ENCODE measurements at places on chromosomes 6 and 20. TPM values are rescaled to one million over a fixed set of nuclear protein-coding genes. Genes with fewer than 3 reads are reported as not detected.
A peak's percentile ranks its signal among the peaks of the same experiment; 100 is the strongest.

GRCh38 chr6:33075568-33076405, at the start of gene HLA-DPB1:
Gene HLA-DPB1, plus strand, starts transcription at chr6:33075990. Its CDS starts 52 bp downstream, at chr6:33076042.
- DNase-seq = peak; percentile 87

GRCh38 chr6:152954443-152954842, 28.4 kb downstream of the FBXO5 start:
- DNase-seq = no peak

- no peak for DNase-seq
Measured at GRCh38 chr20:58906894-58907293, 54.4 kb downstream of the GNAS start.

GRCh38 chr20:64106981-64107735, at the start of gene NPBWR2:
Gene NPBWR2, minus strand, starts transcription at chr20:64107565. Its CDS starts 734 bp downstream, at chr20:64106831.
- peak; percentile 33 for DNase-seq

The ARMH2 gene
- not detected for polyA plus RNA-seq

GRCh38 chr6:143322386-143322785, 128.1 kb downstream of the ADAT2 start:
- DNase-seq = no peak

DNA sequence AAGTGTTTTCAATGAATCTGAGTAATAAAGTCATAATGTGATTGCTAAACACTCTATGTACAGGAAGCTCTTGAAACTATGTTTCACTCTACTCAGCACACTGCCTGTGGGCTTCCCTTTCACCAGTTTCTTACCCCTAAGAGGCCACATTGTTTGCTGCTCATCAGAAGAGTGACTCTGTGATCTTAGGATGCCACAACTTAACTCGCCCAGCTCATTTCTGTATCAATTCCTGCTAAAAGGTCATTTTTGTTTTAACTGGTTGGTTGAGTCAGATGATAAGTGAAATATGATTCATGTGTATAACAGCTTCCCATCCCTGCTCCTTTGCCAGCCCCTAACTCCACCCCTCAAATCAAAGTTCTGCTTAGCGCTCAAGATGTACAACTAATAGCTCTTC, 9.8 kb upstream of the NDUFAF4 start:
- DNase-seq = no peak

- DNase-seq = no peak
Measured at GRCh38 chr6:2216794-2217383, 28.5 kb downstream of the GMDS start.

DNA sequence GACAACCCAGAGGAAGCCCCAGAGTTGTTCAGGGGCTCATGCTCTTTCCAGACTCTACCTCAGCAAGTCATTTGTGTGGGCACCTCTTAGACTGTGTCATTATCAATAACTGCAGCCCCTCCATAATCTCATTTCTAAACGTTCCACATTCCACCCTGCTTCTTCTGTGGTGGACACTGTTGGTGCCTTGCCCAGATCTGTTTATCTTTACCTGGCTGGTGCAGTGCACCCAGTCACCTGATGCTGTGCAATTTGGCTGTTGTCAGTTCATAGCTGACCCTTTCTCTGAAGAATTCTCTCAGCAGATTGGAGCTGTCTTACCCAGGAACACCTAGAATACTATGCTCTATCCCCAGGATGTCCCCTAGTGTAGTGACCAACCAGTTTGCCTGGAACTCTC, 80.0 kb downstream of the ATRN start:
- no peak for DNase-seq

The SLC22A2 gene
- polyA plus RNA-seq = not detected

The FERMT1 gene
- not detected for polyA plus RNA-seq

- no peak for DNase-seq
Measured at GRCh38 chr6:129704708-129705107, 5.3 kb downstream of the ARHGAP18 start.

The EPPIN gene
- not detected for polyA plus RNA-seq

The GATA5 gene
- not detected for polyA plus RNA-seq

GRCh38 chr6:144179237-144179636, 28.9 kb downstream of the STX11 start:
- no peak for DNase-seq

The MEP1A gene
- not detected for polyA plus RNA-seq

The C20orf202 gene
- not detected for polyA plus RNA-seq

The F13A1 gene
- 3.3 TPM for polyA plus RNA-seq

The SYNDIG1 gene
- not detected for polyA plus RNA-seq

DNA sequence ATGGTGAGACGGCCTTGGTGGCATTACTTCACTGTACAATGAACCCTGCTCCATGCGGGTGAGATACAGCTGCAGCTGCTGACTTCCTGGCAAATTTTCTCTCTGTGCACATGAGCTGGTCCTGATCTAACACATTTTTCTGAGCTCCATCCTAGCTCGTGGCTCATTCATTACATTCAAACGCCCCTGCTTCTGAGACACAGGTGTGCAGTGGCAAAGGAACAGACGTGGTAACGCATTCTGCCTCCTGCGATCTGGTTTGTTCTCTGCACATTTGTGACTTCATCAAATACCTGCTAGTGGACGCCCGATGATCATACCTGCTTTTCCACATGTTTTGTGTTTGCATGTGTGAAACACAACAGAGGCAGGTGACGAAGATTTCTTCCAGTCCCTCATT, 189.6 kb upstream of the PDE10A start:
- no peak for DNase-seq

DNA sequence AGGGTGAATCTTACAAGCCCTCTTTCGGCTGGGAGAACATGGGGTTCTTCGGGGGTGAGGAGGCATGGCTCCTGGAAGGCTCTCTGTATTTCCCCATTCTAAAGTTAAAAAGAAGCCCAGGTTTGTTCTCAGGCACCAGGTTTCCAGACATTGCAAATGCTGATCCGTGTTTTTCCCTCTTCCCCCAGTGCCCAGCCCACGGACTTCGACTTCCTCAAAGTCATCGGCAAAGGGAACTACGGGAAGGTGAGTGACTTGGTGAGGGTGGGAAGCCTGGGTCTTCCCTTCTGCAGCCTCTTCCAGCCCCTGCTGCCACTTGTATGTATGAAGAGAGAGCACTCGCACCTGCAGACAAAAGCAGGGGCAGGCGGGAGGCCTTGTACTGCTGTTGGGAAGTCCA, 8.7 kb downstream of the SGK2 start:
- DNase-seq = no peak

DNA sequence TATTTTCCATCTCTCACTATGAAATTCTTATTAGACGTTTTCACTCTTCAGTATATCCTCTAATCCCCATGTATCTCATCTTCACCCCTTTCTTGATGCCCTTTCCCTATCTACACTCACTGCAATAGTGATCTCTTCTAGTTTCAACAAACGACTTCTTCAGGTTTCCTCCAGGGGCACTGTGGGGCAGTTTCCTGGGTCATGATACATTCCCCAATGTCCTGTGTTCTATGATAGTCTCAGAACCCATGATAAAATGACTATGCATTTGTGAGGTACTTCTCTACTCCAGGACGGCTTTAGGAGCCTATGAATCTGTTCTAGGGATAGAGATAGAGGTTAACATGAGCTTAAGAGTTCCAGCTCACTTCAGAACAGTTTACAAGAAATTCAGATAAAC, 183.3 kb downstream of the FOXC1 start:
- no peak for DNase-seq

DNA sequence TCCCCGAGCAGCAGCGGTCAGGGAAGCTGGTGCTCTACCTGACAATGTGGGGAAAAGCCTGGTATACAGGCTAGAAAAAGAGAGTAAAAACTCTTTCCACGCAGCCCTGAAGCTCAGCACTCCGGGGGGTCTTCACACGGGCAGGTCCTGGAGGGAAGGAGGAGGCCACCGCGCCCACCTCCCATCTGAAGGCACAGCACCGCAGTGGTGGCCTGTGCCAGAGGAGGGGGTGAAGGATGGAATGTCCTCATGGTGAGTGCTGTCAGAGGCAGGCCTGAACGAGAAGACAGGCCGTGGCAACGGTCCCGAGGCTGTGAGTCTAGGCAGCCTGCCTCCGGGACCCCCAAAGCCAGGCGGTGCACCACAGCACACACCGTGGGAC, 5.8 kb downstream of the SLC2A4RG start:
- no peak for DNase-seq

The LPA gene
- not detected for polyA plus RNA-seq

DNA sequence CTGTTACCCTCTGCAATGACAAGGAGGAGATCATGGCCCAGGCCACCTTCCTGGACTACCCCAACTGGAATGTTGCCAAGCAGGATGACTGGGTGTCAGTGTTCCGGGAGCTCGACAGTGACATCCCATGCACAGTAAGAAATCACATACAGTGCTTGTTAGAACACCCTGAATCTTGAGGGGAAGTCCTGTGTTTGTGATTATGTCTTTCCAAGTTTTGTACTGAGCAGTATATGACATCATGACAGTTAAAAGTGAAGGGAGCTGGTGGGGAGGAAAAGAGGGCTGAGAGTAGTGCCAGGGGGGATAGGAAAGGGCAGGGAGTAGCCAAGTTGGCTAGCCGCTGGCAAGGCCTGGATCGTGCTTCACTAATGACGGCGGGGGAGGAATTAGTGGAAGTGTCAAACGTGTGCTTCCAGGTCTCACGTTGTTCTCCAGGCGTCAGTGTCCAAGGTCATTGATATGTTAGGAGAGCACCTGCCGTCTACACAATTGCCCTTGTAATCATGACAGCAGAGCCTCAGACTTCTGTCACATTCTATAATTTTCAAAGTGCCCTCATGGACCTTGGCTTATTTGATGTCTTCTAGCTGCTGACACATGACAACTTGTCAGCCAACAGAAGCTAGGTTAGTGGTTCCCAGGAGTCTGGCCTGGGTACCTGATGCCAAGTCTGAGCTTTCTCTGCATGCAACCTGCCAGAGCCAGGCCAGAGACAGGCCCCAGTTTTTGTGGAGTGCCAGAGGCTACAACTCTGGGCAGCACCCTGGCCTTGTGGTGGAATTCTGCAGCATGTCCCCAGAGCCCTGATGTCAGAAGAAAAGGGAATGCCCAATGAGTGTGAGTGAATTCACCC, 18.8 kb downstream of the CFAP61 start:
- DNase-seq = no peak

DNA sequence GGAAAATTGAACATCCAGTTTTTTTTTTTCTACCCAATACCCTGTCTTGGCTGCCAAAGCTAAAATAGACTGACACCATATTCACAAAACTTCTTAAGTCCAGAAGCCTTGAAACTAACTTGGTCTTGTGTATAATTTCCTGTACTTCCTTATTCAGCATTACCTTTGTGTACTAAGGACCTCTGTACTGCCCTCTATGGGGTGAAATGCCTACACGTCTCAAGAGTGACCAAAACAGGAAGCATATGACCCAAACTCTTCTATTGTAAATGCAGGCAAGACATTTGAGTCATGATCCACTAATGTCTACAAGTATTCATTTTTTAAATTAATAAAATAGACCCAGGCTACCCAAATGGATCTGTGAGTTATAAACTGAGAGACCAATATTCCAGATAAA, 50.4 kb downstream of the HMGCLL1 start:
- DNase-seq = no peak

GRCh38 chr6:109478222-109478805, 4.7 kb downstream of the ZBTB24 start:
- DNase-seq = no peak

The EMILIN3 gene
- not detected for polyA plus RNA-seq

DNA sequence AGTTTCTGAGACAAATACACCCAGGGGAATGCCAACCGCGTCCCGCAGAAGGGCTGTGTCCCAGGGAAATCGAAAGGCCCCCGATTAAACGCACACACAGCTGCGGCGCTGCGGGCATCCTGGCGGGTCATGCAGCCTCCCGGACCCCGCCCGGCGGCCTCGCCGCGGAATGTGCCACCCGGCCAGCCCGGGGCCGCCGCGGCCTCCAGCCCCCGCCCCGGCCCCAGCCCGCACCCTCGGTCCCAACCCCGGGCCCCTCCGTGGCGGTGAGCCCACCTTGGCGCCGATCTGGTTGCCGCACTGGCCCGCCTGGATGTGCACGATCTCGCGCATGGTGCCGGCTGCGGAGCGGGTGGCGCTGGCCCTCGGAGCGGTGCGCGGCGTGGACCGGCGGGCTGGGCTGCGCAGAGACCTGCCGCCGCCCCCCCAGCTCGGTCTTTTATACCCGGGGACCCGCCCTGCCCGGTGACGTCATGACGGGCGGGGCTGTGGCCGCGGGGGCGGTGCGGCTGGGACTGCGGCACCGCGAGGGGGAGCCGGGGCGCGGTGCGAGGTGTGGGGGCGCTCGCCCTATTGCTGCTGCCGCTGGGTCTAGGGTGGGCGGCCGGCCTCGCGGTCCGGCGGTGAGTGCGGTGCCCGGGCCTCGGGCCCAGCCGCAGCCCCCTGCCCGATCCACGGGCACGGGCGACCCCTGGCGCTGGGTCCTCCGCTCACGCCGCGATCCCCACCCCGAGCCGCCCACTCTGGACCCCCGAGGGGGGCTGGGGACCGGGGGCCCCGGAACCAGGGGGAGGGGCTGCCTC, at the start of gene TUBB2A:
Gene TUBB2A (minus strand): TSS at position 414 of the 803 bp plus-strand sequence. CDS start 81 bp downstream, at position 333.
- peak; percentile 90 for DNase-seq

GRCh38 chr6:101286146-101286545, 107.4 kb upstream of the GRIK2 start:
- no peak for DNase-seq

The ZNF292 gene
- 45.5 TPM for polyA plus RNA-seq

The DDO gene
- not detected for polyA plus RNA-seq

The DDX43 gene
- not detected for polyA plus RNA-seq

DNA sequence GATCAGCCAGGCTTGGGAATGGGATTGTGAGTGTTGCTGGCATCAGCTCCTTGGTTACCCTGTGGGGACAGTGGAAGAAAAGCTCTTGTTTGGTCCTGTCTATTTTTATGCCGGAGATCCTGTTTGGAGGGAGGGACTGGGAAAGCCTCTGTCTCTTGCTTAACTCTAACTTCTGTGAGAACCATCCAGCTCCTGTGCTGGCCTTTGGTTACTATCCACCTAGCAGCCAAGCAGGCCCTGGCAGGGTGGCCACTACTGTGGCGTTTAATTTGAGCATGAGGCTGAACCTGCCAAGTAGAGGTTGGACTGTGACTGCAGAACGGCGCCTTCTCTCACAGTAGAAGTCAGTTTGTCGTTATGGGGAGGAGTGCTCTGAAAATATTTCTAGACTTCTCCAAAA, 193.3 kb downstream of the UTRN start:
- DNase-seq = no peak

DNA sequence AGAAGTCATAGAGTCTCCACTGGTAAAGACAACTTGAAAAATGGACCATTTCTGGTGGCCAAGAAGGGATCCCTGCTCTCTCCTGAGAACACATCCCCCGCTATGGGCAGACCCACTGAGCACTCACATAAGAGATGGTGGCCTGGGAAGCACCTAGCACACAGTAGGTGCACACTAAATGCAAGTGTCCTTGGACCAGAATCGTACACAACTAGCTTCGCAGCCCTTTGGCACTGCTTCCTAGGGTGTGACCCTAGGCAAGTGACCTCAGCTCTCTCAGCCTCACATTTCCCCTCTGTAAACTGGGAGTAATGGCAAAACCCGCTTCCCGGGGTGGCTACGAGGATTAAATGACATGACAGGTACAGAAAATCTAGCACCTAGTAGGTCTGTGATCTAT, 35.1 kb downstream of the KCNB1 start:
- no peak for DNase-seq

DNA sequence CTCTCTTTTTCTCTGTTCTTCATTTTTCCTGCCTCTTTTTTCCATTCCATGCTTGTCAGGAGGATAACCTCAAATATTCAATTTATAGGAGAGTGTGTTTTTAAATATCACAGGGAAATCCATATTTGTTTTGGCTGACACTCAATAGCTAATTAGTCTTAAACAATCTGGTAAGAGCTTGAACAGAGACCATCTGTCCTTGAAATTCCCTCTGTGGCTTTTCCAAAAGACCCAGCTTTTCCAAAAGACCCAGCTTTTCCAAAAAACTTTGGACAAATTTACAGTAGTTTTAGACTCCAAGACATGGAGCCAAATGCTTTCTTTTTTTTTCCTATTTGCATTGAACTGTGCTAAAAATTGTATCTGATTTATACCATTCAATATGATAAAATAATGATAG, 127.4 kb upstream of the FAM83B start:
- DNase-seq = no peak
